ENCODE measurements at places on chromosomes 3 and 15.

DNA sequence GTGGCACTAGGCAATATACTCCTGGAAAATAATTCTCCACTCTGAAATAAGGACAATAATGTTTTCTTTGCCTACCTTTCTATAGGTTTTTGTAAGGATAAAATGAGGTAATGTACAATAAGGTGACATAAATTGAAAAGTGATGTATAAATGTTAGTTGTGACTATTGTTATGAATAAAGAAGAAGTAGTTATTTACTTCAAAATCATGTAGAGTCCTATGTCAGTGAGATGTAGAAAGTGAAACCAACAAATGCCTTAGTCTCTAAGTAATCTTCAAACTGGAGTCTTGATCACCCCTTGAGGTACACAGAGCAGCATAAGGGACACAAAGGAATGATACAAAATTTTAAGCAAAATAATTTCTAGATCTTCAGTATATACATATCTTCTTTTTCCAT, 60.3 kb upstream of the TP63 start:
- DNase-seq = no peak

GRCh38 chr3:178773358-178773757, 237.1 kb downstream of the KCNMB2 start:
- DNase-seq = no peak

GRCh38 chr3:28726840-28727239, 378.2 kb upstream of the AZI2 start:
- DNase-seq = no peak

- DNase-seq = no peak
Observed at GRCh38 chr3:122055215-122055614, at the start of gene CD86. TSS of gene CD86 (plus strand) at chr3:122055362. CDS start at chr3:122055490, 128 bp downstream.

DNA sequence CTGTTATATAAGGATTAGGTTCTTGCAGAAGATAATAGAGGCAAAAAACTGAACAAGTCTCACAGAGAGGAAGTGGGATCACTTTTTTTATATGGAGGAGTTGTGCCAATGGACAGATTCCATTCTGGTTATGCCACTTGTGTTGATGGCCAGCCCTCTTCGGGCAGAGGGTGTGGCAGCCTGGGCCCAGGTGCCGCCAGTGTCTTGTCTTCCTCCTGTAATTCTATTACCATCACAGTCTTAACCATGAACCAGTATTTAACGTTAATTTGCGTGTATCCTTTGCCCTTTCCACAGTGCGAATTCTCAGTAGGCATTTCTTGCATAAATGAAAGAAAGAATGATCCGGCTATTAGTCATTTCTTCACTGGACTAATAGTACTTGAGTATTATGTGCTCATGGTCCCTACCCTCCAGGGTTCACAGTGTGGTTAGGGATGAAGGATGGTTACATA, 7.0 kb upstream of the USP4 start:
- DNase-seq = no peak

DNA sequence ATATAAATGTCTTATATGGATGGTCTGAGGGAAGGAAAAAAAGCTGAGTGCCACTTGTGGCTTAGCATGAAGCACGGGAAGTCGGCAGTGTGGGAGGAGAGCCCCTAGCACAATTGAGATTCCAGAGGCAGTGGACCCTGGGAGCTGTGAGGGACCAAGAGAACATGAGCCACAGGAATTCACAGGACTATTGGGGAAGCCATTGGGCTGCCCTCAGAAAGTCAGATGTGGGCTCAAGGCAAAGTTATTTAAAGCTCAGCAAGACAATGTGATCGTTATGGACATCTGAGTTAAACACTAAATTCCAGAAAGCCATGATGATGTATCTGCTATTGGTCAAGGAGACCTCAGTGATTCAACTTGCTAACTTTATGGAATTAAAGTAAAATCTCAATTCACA, 380.8 kb upstream of the IL12A start:
- no peak for DNase-seq

Measured in stimulated activated CD8-positive, alpha-beta memory T cell treated with anti-CD3 and anti-CD28 coated beads, Interleukin-7, amount 100 ng/mL, for 24 hours (primary cell).